Activated naive CD8-positive, alpha-beta T cell treated with anti-CD3 and anti-CD28 coated beads, Interleukin-2, amount 50 U/mL, for 24 hours (primary cell): ENCODE measurements at places on chromosomes 11 and 22.

DNA sequence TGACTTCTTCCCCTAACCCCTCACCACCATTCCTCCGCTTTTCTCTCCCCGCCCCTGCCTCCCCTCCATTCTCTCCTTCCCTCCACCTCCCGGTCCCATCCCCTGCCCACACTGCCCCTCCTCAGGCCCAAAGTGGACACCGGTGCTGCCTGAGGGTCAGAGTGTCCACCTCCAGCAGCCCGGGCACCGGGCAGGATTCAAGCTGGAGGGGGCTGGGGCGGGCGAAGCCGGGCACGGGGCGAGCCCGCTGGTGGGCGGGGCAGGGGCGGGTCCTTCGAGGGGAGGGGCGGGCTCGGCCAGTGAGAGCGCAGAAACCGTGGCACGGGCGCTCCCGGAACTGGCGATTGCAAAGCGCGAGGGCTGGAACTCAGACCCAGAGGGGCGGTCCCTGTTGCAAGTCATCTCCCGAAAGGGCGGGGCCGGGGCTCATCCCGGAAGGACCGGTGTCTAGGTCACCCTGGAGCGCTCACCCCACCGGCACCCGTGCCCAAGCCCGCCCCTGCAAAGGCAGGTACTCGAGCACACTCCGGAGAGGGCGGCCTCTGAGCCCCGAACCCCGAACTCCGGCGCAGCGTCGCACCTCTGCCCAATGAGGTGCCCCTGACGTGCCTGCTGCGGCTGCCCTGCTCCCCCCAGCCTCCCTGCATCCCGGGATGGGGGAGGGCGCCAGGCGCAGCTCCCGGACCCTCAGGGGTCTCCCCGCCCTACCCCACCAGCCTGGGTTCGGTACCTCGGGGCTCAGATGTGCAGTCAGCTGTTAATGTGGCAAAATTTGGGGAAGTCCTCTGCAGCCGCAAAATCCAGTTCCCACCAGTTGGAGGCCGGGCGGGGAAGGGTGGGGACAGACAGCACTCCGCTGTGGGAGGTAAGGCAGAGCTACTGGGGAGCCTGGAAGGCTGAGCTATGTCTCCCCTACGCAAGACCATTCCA lies 16.5 kb upstream of the CDKN1C start:
- no peaks in the 10 kb centered on the region for H3K27me3 ChIP-seq
- H3K4me1 ChIP-seq = peaks cover 37% of the 10 kb centered on the region
- H3K27ac ChIP-seq = peak overlapping the region; percentile 64
- H3K36me3 ChIP-seq = peaks cover 9% of the 10 kb centered on the region
- peak overlapping the region; percentile 67 for H3K4me3 ChIP-seq

- no peaks in the 10 kb centered on the region for H3K36me3 ChIP-seq
- no peaks in the 10 kb centered on the region for H3K4me1 ChIP-seq
- no peak overlapping the region for H3K4me3 ChIP-seq
- no peak for DNase-seq
- H3K27ac ChIP-seq = no peak overlapping the region
- no peaks in the 10 kb centered on the region for H3K27me3 ChIP-seq
Observed at GRCh38 chr11:83521647-83522596, 235.8 kb upstream of the CCDC90B start.

- DNase-seq = no peak
- H3K27me3 ChIP-seq = no peaks in the 10 kb centered on the region
- H3K36me3 ChIP-seq = peaks cover 2% of the 10 kb centered on the region
- H3K4me3 ChIP-seq = no peak overlapping the region
- H3K4me1 ChIP-seq = peaks cover 45% of the 10 kb centered on the region
Observed at GRCh38 chr11:95671768-95672167, 117.8 kb downstream of the FAM76B start.

DNA sequence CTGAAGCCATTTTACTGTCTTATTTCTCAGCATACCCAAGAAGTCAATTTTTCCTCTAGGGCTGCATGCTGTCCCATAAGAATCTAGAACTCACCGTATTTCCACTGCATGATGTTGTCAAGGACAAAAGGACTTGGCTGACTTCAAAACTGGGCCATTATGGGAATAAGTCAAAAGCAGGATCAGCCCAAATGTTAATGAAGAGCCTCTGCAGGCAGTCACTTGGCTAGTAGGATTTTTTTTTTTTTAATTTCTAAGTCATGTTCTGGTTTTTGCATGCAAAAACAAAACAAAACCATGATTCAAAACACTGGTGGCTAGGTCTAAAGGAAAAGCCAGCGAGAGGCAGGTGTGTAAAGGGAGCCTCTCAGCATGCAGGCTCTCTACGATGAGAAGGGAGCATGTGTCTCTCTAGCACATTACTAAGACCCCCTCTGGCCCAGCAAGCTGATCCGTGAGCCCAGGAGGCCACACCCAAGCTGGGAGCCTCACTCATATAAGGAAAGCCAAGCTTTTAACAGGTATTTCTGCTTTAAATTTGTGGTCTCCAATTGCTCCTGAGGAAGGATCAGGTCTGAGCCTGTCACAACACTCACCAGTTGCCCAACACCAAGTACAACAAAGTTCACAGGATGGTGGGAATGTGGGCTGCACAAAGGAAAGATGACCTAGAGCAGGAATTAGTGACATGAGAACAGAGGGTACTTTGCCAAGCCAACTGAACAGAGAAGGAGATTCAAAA lies 21.4 kb upstream of the STK33 start:
- H3K27me3 ChIP-seq = no peaks in the 10 kb centered on the region
- no peak overlapping the region for H3K4me3 ChIP-seq
- no peak for DNase-seq
- peaks cover 4% of the 10 kb centered on the region for H3K4me1 ChIP-seq

- H3K4me3 ChIP-seq = no peak overlapping the region
- peaks cover 2% of the 10 kb centered on the region for H3K36me3 ChIP-seq
- no peak for DNase-seq
- H3K4me1 ChIP-seq = peaks cover 2% of the 10 kb centered on the region
- H3K27ac ChIP-seq = no peak overlapping the region
- H3K27me3 ChIP-seq = no peaks in the 10 kb centered on the region
Observed at GRCh38 chr11:104573441-104573990, 324.7 kb downstream of the CASP12 start.

GRCh38 chr11:108938604-108939003 lies 273.7 kb downstream of the DDX10 start:
- H3K27me3 ChIP-seq = no peaks in the 10 kb centered on the region
- no peak overlapping the region for H3K27ac ChIP-seq
- no peak for DNase-seq
- peaks cover 33% of the 10 kb centered on the region for H3K36me3 ChIP-seq
- no peaks in the 10 kb centered on the region for H3K4me1 ChIP-seq

DNA sequence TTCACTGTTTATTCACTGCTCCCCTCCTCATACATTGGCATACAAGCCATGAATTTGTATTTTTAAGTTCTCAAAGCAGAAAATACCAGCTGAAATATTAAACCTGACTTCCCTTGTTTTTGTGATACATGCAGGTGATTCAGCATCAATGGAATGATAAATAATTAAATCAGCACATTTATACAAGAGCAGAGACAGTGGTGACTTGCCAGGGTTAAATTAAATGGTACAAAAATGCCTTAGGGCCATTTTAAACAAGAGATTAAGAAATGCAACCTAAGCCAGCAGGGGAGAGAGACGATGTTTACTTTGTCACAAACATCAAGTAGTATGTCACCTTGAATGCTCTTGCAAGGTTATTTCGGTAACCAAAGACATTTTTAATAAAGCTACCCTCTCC lies 95.9 kb upstream of the DDI1 start:
- H3K27ac ChIP-seq = no peak overlapping the region
- no peaks in the 10 kb centered on the region for H3K4me1 ChIP-seq
- H3K36me3 ChIP-seq = no peaks in the 10 kb centered on the region
- H3K4me3 ChIP-seq = no peak overlapping the region

- no peaks in the 10 kb centered on the region for H3K4me1 ChIP-seq
- H3K36me3 ChIP-seq = no peaks in the 10 kb centered on the region
- DNase-seq = no peak
- H3K27me3 ChIP-seq = no peaks in the 10 kb centered on the region
- H3K27ac ChIP-seq = no peak overlapping the region
Observed at GRCh38 chr11:97973352-97973857, 1047.3 kb upstream of the CNTN5 start.

DNA sequence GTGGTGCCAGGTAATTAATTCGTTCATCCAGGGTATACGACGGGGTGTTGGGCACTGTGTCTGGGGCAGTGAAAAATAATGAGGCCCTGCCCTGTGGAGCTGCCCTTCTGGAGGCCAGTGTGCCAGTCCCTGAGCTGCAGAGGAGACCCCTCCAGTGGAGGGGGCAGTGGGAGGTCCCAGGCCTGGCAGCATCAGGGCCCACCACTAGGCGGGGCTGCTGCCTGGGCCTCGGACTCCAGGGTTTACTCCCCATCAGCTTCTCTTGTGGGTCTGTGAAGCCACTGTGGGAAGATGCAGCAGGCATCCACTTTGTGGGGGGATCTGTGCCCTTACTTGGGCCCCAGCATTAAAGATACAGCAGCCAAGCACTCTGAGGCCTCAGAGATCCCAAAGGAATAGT lies 17.4 kb upstream of the TMPRSS6 start:
- peaks cover 47% of the 10 kb centered on the region for H3K4me1 ChIP-seq
- H3K4me3 ChIP-seq = no peak overlapping the region
- peaks cover 20% of the 10 kb centered on the region for H3K36me3 ChIP-seq
- no peaks in the 10 kb centered on the region for H3K27me3 ChIP-seq
- DNase-seq = peak; percentile 49

DNA sequence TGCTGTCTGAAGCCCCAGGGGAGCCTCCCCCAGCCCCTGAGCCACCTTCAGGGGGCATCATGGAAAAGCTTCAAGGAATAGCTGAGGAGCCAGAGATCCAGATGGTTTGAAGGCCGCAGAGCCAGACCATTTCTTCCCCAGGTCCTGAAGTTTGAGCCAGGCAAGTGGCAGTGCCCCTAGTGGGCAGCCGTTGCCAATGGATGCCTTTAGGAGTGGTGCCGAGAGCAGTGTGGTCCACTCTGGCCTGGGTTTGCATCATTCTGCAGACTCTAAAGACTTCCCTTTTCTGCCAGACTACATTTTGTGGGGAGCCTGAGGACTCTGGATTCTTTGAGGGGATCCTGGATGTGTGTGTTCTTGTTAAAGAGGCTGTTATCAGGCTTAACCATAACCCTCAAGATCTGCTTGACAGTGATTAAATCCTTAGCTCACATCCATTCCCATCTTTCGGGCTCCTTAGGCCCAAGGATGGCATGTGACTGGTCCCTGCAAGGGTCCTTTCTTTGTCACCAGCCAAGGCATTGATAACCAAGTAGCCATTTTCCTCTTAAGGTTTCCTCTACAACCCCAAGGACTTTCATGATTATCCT lies 13.1 kb downstream of the HINFP start:
- peaks cover 35% of the 10 kb centered on the region for H3K36me3 ChIP-seq
- DNase-seq = no peak
- H3K27me3 ChIP-seq = peaks cover 4% of the 10 kb centered on the region

DNA sequence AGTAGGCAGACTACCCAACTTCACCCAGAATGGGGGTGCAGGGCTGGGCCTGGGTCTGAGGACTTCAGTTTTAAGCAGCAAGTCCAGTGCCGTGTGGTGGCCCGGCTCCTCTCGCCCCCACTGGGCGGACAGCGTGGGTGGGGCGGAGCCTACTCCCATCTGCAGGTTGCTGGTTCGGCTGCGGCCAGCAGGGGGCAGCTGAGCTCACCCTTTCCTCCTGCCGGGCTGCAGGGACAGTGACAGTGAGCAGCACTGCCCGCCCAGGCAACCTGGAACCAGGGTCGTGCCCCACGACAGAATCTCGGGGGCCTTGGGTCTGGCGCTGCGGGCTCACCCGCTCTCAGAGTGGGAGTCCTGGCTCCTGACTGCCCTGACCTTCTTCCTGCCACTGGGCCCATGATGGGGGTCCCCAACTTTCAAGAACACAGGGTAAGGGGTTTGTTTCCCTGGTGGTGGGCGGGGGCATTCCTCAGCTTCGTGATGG lies 6.2 kb upstream of the NEAT1 start:
- H3K4me3 ChIP-seq = peak overlapping the region; percentile 100
- no peaks in the 10 kb centered on the region for H3K27me3 ChIP-seq
- peak overlapping the region; percentile 97 for H3K27ac ChIP-seq
- peak; percentile 97 for DNase-seq
- H3K36me3 ChIP-seq = peaks cover 4% of the 10 kb centered on the region

- no peak overlapping the region for H3K4me3 ChIP-seq
- peaks cover 26% of the 10 kb centered on the region for H3K27me3 ChIP-seq
- no peak for DNase-seq
- peaks cover 6% of the 10 kb centered on the region for H3K4me1 ChIP-seq
Observed at GRCh38 chr22:50676180-50676636, 3.6 kb downstream of the SHANK3 start.

DNA sequence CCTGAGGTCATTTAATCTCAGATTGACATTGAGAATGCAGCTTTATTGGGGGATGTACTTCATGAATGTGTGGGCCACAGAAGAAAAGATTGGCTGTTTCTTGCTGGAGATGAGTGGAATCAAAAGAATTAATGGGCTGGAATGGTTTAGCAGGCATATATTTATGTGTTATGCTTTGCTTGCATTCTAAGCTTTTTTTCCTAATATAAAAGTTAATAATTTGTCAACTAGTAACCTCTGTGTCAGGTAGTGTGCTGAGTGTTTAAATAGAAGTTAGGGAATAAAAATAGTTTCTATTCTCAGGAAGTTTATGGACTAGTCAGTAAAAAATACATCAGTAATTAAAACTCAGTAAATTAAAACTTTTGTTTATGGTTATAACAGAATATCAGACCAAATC lies 67.4 kb upstream of the PRODH start:
- no peaks in the 10 kb centered on the region for H3K4me1 ChIP-seq
- H3K36me3 ChIP-seq = no peaks in the 10 kb centered on the region
- no peak for DNase-seq
- no peak overlapping the region for H3K4me3 ChIP-seq
- peaks cover 33% of the 10 kb centered on the region for H3K27me3 ChIP-seq

DNA sequence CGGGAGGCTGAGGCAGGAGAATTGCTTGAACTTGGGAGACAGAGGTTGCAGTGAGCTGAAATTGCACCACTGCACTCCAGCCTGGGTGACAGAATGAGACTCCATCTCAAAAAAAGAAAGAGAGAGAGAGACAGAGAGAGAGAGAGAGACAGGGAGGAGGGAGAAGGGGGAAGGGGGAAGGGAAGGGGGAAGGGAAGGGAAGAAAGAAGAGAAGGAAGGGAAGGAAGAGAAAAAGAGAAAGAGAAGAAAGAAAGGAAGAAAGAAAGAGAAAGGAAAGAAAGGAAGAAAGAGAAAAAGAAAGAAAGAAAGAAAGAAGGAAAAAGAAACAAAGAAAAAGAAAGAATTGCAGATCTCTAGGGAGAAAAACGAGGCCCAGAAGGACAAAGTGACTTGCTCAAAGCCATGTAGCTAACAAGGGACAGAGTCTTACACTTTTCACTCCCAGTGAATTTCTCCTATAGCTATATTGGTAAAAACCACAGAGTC lies 73.8 kb upstream of the BIRC3 start:
- DNase-seq = no peak
- H3K4me1 ChIP-seq = no peaks in the 10 kb centered on the region
- H3K27me3 ChIP-seq = peaks cover 8% of the 10 kb centered on the region
- no peak overlapping the region for H3K27ac ChIP-seq

GRCh38 chr11:7540830-7541555 lies 27.2 kb downstream of the PPFIBP2 start:
- no peak overlapping the region for H3K4me3 ChIP-seq
- peaks cover 1% of the 10 kb centered on the region for H3K27me3 ChIP-seq
- DNase-seq = no peak
- H3K27ac ChIP-seq = no peak overlapping the region

GRCh38 chr22:46560696-46561295 lies 23.4 kb upstream of the CELSR1 start:
- no peak for DNase-seq
- H3K36me3 ChIP-seq = no peaks in the 10 kb centered on the region
- H3K4me1 ChIP-seq = peaks cover 13% of the 10 kb centered on the region
- H3K27ac ChIP-seq = peak overlapping the region; percentile 43

GRCh38 chr11:62236187-62236586 lies 5.9 kb upstream of the SCGB1D2 start:
- no peak for DNase-seq
- H3K27ac ChIP-seq = no peak overlapping the region
- peaks cover 41% of the 10 kb centered on the region for H3K27me3 ChIP-seq
- H3K36me3 ChIP-seq = no peaks in the 10 kb centered on the region
- no peaks in the 10 kb centered on the region for H3K4me1 ChIP-seq
- H3K4me3 ChIP-seq = no peak overlapping the region
